ENCODE measurements at places on chromosomes 12 and 14.
A peak's percentile ranks its signal among the peaks of the same experiment; 100 is the strongest.

DNA sequence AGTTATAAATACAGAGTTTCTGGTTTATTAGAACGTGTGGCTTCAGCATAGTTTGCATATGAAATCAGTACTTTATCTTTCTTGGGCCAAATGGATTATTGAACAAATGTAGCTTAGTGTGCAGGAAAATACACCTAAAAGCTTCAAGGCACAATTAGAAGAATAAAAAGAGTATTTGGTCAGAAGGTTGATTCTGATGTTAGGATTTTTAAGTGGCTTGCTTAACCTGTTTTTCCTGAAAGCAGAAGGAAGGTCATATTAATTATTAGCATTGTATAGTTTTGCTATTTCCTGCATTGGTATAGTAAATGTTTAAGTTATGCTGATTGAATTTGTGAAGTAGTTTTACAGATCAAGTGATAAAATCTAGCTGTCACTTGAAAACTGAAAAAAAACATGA is 31.0 kb upstream of the GNS start:
- DNase-seq, result no peak

- peak; percentile 82 for DNase-seq
Measured at GRCh38 chr14:95561001-95561412, 26.2 kb downstream of the GLRX5 start.

DNA sequence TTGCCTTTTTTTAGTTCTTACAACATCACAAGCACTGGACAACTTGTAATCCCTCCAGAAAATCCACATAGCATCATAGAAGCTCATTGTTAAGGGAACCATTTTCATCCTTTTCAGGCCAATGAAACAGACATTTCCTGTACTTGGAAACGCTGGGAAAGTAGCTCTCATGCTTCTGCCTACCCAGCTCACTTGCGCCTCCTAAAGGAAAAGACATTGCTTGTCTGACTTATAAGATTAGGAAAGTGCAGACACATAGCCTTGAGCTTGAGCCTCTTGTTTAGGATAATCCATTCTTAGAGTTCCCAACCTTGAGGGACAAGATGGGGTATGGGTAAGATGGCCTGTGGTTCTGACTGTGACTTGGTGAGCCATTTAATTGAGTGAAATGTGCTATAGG is 589.5 kb downstream of the NOVA1 start:
- no peak for DNase-seq

DNA sequence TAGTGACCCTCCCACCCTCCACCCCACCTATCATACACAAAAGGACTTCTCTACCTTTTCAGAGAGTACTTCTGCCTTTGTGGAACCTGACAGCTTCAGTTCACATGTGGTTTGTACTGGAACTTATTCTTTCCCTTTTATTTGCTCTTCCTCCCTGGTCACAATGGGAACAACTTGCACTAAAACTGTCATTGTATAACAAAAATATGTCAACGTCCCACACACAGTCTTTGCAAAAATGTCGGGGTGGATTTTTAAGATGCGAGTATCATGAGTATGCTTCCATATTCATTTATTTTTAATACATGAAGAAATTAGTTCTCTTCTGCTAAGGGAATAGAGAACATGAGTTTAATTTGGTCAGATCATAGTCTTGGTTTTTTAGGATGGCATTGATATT is 45.6 kb upstream of the NELL2 start:
- DNase-seq, result no peak

- no peak for DNase-seq
Measured at GRCh38 chr14:101333335-101334280, 227.7 kb upstream of the DIO3 start.

GRCh38 chr14:92039063-92039718 is 668 bp downstream of the TRIP11 start:
- no peak for DNase-seq

GRCh38 chr12:86613311-86613710 is 357.1 kb upstream of the MGAT4C start:
- no peak for DNase-seq

DNA sequence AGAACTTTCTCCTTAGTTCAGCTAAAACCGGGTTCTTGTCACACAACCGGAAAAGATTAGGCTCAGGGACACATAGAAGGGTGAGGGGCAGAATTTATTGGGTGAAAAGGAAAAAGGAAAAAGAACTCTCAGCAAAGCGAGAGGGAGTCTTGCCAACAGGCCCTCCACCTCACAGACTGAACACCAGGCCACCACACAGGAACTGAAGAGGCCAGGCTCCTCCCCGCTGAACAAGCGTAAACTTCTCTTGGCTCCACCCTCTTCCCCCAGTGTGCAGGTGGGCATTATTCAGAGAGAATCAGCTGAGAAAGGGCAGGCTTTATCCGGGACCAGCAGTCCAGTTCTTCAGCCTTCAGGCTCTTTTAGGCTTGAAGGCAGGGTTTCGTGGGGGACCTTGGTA is 125.6 kb upstream of the FGD4 start:
- DNase-seq, result peak; percentile 44

DNA sequence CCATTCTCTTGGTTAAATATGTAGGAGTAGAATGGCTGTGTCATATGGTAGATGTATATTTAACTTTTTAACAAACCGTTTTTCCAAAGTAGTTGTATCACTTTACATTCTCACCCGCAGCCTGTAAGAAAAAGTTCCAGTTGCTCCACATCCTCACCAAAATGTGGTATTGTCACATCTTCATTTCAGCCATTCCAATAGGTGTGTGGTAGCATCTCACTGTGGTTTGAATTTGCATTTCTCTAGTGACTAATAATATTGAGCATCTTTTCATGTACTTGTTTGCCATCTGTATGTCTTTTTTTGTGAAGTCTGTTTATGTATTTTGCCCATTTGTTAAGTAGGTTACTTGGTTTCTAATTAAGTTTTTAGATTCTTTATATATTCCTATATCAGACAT is 78.6 kb downstream of the TBK1 start:
- DNase-seq, result no peak

GRCh38 chr14:49766839-49767238 is 1.1 kb upstream of the KLHDC2 start:
- no peak for DNase-seq

- no peak for DNase-seq
Measured at GRCh38 chr14:97707603-97708002, 910.4 kb downstream of the VRK1 start.

Measured in GM19239 (cell line).